CD14-positive monocyte (primary cell): ENCODE measurements at places on chromosomes 12 and 14. TPM values are rescaled to one million over a fixed set of nuclear protein-coding genes. Genes with fewer than 3 reads are reported as not detected.

- DNase-seq = peak; percentile 59
Measured at GRCh38 chr14:24710403-24711112, 76.6 kb upstream of the GZMB start.

ANKS1B gene
- polyA plus RNA-seq = not detected

PPP4R4 gene
- 0.08 TPM for polyA plus RNA-seq

GRCh38 chr14:68172627-68173026, 353.0 kb downstream of the RAD51B start:
- DNase-seq = no peak

DNA sequence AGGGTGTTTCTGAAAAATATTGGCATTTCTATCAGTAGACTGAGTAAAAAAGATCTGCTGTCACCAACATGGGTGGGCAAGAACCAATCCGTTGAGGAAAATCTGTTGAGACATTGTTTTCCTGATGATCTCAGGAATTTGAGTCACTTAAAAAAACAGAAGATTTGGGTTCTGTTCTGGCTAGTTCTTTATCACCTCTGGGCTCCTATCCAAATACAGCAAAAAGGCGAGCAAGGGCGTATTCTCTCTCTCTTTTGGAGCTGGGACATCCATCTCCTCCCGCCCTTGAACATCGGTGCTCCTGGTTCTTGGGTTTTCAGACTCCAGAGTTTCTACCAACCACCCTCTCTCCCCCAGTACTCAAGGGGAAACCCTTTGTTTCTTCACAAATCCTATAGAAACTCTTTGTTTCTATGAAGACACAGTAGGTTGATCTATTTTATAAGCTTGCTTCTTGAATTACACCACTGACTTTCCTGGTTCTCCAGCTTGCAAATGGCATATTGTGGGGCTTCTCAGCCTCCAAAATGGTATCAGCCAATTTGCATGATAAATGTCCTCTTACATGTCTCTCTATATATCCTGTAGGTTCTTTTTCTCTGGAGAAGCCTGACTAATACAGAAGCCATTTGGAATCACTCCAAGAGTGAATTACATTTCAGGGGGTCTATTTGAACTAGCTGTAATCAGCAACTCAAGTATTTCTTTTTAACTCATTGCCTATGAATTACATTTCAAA, 263.9 kb upstream of the TMTC1 start:
- no peak for DNase-seq

- DNase-seq = peak; percentile 92
Measured at GRCh38 chr12:66107451-66107915, 23.1 kb downstream of the LLPH start.

DNA sequence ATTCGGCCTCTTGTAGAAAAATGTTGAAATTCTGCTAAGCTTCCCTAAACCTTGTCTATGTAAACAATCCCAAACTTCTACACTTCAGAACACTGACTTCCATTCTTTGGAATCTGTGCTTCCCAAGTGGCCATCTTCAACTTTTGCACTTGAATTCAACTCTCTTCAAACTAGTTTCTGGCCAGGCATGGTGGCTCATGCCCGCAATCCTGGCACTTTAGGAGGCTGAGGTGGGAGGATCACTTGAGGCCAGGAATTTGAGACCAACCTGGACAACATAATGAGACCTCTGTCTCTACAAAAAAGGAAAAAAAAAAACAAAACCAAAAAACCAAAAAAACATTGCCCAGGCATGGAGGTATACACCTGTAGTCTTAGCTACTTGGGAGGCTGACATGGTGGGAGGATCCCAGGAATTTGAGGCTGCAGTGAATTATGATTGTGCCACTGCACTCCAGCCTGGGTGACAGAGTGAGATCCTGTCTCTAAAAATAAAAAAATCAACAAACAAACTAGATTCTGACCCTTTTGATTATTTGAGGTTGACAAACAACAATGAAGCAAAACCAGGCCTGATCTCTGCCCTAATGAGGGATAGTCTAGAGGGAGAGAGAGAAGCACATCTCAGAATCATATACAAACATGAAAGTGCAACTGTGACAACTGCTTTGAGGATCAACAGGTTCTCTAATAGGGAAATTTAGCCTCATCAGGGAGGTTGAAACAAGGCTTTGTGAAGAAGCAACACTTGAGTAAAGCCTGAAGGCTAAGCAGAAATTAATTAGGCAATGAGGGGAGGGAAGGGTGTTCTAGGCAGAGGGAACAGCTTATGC, 11.6 kb upstream of the C12orf75 start:
- no peak for DNase-seq

- no peak for DNase-seq
Measured at GRCh38 chr12:130872179-130873096, 572 bp downstream of the RAN start.

RIMBP2 gene
- not detected for polyA plus RNA-seq

NUP37 gene
- polyA plus RNA-seq = 5.5 and 11.1 TPM in 2 replicates

ACACB gene
- 1.9 TPM for polyA plus RNA-seq

- no peak for DNase-seq
Measured at GRCh38 chr14:51327376-51327775, 87.3 kb downstream of the TMX1 start.

GRCh38 chr12:18267427-18268099, 6.2 kb downstream of the PIK3C2G start:
- DNase-seq = no peak

DNA sequence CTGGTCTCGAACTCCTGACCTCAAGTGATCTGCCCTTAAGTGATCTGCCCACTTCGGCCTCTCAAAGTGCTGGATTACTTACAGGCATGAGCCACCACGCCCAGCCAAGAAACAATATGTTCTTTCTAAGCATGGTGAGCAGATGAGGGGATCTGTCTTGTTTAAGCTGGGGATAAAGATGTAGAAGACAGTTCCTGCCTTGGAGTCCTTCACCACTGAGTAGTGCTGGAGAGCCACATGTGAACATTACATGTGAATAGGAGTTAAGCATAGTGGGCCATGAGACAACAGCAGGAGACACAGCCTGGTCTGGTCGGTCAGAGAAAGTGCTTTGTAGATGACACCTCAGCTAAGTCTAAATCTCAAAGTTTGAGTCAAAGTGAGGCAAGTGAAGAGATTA, 26.0 kb downstream of the TMBIM6 start:
- no peak for DNase-seq

SLC24A4 gene
- 25.0 and 41.9 TPM in 2 replicates for polyA plus RNA-seq

DNA sequence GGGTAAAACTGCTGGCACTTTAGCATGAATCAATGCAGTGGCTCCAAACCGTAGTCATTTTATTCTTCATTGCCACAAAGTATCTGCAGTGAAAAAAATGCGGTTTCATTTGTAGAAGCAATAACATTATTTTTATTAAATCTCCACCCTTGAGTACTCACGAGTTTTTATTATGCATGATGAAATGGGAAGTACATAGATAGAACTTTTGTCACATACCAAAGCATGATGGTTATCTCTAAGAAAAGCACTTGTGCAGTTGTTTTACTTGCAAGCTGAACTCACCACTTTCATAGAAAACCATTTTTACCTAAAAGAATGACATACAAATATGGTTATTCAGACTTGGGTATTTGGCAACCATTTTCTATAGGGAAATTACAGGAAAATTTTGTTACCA, 90.3 kb downstream of the PELI2 start:
- no peak for DNase-seq

- DNase-seq = peak; percentile 34
Measured at GRCh38 chr12:101697930-101698799, 725 bp downstream of the CHPT1 start.

DNA sequence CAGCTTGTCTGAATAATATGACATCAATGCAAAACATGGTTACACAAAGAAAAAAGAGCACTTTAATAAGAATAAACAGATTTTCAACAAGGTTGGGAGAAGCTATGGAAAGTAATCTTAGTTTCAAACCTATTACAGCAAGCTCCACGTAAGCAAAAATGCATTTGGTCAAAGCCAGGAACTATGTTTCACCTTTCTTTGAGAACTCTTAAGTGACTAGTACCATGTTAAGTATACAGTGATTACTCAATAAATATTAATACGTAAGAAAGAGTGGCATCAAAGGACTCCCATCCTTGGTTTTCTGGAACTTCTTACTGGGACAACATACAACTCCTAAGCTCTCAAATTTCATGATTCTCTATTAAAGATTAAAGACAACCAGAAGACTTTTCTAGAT, 80.7 kb downstream of the ABCC9 start:
- no peak for DNase-seq

GRCh38 chr12:121799842-121800693, 3.7 kb upstream of the SETD1B start:
- DNase-seq = peak; percentile 80

- peak; percentile 80 for DNase-seq
Measured at GRCh38 chr12:7503686-7504415, at the start of gene CD163. Gene CD163 (minus strand): TSS chr12:7503777. CDS start chr12:7503690, 87 bp downstream.

DNA sequence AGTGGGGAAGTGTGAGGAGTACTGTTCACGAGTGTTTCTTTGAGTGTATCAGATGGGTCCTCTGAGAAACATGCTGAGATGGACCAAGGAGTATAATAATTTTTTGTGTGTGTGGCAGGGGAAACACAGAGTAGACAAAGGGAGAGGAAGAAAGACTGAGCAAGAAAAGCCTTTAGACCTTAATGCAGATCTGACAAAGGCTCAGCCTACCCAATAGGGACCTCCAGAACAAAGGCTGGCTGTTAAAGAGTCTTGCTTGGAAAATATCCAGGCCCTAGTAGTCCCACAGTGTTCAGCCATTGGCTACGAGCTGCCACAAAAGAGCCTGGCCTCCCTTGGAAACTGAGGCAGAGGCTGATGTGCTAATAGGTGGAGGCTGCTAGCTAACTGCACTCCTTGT, 13.5 kb downstream of the COQ5 start:
- no peak for DNase-seq

GRCh38 chr12:96809522-96809921, 97.5 kb upstream of the NEDD1 start:
- DNase-seq = no peak

NFE2 gene
- 157 TPM for polyA plus RNA-seq

DNA sequence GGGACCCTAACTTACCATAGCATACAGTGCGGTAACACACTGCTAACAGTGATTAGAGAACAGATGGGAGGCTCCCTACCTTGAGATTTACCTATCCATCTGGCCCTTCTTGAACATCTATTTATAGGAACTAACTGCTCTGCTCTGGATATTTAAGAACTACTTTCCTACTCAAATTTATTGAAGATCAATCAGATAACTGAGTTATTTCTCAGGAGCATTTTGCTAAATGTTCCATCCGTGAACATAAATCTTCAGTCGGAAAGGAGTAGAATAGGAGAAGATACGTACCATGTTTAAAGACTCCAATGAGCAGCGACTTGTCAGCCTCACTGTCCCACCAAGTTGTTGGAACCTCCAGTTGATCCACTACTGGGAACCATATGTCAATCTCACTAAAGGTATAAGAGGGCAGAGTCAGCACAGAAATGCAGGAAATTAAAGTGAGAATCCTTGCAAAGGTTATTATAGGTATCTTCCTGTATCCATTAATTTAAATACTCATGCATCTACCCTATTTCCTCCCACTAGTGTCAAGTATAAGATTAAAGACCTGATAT, 15.6 kb upstream of the SUPT16H start:
- DNase-seq = no peak

- peak; percentile 26 for DNase-seq
Measured at GRCh38 chr12:45725631-45726602, 3.6 kb upstream of the ARID2 start.

DNA sequence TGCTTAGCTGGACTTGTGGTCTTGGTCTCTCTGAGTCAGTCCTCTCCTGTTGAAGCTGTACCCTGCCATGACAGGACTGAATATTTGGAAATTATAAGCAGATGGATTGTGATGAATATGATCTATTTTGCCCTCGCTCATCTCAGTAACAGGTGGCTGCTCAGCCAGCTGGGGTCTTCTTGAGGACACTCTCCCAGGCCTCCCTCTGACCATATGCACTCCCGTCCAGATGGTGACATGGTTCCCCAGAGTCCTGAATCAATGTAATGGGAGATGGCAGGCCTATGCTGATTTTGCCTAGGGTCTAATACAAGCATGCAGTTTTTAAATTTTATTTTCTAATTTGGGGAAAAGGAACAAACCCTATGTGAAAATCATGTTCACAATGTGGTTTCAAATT, 63.1 kb upstream of the TRHDE start:
- DNase-seq = no peak

GRCh38 chr12:99915251-99916082, 69.3 kb downstream of the ANKS1B start:
- DNase-seq = no peak

WIF1 gene
- not detected for polyA plus RNA-seq

DNA sequence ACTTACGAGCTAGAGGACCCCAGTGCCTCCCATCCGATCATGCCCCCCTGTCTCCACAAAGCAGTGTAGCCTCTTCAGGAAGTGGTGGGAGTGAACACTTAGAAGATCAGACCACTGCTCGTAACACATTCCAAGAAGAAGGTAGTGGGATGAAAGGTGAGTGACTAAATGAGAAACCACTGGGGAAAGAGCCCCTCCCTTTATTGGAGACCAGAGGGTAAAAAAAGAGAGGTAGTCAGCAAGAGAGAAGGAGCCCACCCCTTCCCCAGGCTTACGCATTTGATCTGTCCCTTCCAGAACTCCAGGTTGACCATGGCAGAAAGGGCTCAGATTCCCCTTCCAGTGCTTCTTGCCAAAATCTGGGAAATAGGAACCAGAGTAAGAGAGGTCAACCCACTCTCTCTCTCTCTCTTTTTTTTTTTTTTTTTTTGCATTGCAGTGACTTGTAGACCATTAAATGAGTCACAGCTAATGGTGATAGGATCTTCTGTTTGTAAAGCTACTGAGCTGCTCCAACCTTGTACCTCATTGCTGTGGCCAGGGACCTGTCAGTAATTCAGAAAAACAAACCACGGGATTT, 165.4 kb downstream of the GCH1 start:
- no peak for DNase-seq

- DNase-seq = no peak
Measured at GRCh38 chr12:92224685-92225331, 79.2 kb upstream of the BTG1 start.

SLC38A4 gene
- polyA plus RNA-seq = not detected

- no peak for DNase-seq
Measured at GRCh38 chr14:49851813-49852212, 775 bp downstream of the NEMF start.

DNA sequence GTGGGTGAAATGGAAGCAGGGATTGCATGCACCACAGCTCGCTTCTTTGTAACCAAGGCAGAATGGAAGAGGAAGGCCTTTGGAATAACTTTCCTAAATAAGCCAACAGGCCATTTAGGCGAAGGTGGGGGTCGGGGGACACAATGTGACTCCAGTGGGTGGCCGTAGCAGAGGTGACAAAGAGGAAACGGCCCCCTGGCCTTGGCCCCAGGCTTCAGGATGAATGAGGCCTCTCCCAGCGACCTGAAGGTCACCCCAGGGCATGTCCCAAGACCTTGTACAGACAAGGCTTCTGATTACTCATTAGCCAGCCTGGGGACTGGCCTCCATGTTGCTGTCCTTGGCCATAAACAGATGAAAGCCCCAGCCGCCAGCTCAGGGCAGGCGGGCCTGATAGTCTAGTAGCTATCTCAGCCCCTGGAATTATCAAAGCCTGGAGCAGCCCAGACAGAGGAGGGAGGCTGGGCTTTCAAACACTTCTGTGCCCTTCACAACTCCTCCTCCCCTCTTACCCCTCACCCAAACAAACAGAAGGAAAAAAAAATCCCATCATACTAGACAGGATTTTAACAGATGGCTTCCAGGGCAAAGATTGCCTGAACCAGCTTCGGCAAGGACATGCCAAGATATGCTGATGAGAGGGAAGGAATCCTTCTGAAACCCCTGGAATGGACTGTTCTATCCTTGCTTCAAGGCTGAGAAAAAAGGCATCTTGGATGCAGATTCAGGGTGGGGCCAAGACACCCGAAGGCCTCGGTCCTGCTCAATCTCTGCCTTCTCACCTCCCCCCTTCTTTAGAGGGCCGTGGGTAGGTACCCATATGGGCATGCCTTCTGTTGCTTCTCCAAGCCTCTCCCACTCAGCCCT, 142.3 kb upstream of the PARP11 start:
- DNase-seq = no peak
